GM06990 (cell line): ENCODE measurements at places on chromosomes 12 and 14.

GRCh38 chr14:34926552-34926951 lies 51.4 kb upstream of the BAZ1A start:
- no peak for DNase-seq

DNA sequence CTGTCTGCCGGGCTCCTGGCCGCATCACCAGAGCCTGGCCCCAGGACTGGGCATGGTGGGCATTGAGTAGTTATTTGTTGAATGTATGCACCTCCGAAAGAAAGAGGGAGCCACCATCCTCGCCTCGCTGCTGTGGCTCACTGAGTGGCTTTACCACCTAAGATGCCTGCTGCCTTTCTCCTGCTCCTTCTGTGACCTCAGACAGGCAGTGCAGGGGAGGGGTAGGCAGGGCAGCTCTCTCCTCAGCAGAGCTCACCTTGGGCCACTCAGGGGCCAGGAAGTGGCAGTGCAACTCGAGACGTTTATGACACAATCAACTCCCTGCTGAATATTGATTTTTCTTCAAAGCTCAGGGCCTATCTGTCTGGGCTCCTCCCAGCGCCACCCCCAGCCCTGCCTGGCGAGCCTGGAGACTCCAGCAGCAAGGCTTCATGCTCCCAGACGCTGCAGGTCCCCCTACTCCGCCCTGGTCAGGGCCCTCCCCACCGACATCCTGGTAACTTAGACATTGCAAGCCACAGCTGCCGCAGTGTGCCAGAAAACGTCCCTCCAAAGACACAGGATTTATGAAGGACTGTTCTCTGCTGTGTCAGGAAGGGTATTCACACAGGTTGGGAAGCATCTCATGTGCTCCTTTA lies 84.3 kb upstream of the DIO3 start:
- no peak for DNase-seq

DNA sequence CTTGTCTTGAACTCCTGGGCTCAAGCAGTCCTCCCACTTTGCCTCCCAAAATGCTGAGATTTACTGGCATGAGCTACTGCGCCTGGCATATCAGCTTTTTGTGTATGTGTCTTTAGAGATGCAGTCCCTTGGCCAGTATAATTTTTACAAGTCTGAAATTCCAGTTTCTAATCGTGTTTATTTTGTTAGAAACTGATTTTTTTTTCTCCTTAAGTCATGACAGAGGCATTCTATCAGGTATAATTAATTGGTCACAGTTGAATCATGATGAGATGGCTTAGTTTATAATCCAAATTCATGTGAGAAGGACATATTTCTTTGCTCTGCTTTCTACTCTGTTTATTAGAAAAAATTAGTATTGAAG lies 98.9 kb downstream of the PCNX1 start:
- no peak for DNase-seq

DNA sequence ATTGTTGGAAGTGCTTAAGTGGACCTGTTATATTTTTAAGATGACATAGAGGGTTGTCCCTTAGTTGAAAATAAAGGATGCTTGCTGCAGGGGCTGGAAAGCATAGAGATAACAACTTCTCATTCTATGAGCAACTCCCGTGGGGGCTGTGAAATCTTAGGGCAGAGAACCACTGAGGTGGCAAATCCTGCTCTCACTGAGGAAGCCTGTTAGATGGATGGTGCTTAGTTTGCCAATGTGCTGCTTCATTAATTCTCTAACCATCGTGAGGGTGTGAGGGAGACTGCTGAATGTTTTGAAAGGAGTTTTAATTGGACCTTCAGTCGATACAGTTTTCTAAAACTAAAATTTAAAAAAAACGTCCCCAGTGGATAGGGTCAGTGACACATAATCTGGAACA lies 46.5 kb downstream of the PTPRO start:
- no peak for DNase-seq

DNA sequence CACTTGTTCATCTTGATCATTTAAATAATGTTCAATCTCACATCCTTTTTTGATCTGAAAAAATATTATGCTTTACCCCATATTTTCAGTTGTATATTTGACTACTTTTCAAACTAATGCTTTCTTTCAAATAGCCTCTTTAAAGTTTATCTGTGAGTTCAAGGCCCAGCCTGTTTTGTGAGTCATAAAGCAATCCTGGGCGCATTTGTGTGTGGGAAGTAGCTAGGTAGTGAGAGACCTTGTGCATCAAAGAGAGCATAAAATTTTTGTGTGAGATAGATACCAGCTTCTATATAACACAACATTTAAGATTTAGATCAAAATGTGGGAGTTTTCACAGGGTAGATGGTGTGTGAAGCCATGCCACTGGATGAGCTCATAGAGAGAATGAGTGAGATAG lies 405.6 kb downstream of the NAV3 start:
- DNase-seq = no peak

DNA sequence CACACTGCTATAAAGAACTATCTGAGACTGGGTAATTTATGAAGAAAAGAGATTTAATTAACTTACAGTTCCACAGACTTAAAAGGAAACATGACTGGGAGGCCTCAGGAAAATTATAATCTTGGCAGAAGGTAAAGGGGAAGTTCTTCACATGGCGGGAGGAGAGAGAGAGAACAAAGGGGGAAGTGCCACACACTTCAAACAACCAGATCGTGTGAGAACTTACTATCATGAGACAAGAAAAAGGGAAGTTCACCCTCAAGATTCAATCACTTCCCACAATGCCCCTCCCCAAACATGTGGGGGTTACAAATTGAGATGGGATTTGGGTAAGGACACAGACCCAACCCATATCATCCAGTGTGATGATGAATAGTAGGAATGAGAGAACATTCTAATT lies 366.5 kb downstream of the LRFN5 start:
- DNase-seq = no peak

- peak; percentile 61 for DNase-seq
These were observed 8.7 kb upstream of the JDP2 start for GRCh38 chr14:75418850-75419768.

GRCh38 chr12:4267704-4268328 lies 5.7 kb upstream of the CCND2 start:
- no peak for DNase-seq

GRCh38 chr12:29521951-29522350 lies 24.5 kb upstream of the OVCH1 start:
- no peak for DNase-seq

- no peak for DNase-seq
These were observed 129.5 kb downstream of the ETV6 start for GRCh38 chr12:11778713-11779685.

GRCh38 chr12:45186762-45187161 lies 29.1 kb upstream of the ANO6 start:
- no peak for DNase-seq

DNA sequence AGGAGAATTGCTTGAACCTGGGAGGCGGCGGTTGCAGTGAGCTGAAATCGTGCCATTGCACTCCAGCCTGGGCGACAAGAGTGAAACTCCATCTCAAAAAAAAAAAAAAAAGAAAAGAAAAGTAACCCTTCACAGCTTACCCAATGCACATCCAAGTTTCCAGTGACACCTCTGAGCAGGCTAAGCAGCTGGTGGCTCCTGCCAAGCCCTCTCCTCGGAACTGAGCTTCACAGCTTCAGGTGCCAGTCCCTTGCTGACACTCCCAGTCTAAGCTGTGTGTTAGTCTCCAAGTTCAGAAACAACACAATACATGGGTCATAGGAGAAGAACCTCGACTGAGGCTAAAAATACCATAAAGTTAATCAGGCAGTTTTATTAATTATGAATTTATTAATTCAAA lies 7.9 kb downstream of the CD9 start:
- no peak for DNase-seq

DNA sequence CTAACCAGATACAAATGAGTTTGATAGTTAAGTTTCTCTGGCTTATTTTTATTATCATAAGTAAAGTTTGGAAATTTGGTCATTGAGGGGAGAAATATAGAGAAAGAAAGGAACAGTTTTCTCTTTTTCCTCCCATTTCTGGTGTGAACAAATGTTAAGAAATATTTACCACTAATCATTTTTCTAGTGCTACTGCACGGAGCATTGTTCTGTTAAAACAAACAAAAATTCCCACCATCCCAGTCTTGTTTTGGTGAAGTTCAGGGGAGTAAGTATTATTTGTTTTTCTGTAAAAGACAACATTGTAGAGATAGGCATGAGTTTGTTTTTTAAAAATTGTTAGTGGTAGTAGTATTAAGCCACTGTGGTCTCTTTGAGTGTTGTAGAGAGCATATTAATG lies 135.3 kb downstream of the FGD4 start:
- DNase-seq = no peak

GRCh38 chr12:12404297-12404696 lies 47.4 kb downstream of the BORCS5 start:
- no peak for DNase-seq

GRCh38 chr12:66196806-66197205 lies 7.8 kb downstream of the IRAK3 start:
- DNase-seq = peak; percentile 40

DNA sequence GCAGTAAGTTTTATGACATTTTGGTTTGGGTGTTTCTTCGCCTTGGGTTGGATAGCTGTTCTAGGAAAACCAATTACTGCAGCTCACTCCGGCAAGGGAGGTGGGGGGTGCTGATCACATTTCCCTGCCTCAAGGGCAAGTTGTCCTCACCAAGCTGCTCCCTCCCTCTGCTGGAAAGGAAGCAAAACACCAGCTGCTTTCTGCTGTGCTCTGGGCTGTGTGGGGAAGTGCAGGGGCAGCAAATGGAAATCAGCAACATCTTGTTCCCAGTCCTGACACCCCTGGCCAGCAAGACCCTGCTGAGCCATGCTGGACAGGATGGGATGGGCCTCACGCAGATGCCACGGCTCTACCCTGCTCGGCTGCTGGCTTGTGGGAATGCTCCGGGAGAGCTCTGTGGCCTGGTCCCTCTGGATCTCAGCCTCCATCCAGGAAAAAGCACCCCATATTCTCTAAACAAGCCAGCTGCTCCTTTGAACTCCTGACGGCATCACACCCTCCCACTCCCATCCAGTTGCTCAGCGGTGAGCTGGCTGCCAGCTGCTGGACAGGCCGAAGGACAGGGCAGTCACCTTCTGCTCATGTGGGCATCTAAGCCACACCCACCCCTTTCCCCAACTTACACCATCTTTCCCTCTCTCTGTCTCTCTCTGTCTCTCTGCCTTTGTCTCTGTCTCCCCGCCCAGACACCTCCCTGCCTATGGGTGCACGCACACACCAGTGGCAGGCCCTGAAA lies 52.4 kb upstream of the EIF5 start:
- DNase-seq = no peak

DNA sequence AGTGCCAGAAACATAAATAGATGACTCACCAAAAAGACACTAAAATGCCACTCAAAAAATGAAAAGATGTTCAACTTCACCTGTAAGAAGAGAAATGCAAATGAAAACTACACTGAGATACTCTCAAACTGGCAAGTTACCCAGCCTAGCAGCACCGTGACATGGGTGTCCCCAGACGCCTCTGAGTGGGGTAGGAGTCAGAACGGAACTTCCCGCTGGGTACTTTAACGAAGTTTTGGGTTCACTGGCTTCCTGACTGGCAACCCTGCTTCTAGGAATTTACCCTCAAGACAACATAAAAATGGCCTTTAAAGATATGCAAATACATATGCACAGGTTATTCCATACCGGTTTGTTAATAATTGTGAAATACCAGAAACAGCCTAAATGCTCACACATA lies 52.6 kb downstream of the RIMBP2 start:
- no peak for DNase-seq

DNA sequence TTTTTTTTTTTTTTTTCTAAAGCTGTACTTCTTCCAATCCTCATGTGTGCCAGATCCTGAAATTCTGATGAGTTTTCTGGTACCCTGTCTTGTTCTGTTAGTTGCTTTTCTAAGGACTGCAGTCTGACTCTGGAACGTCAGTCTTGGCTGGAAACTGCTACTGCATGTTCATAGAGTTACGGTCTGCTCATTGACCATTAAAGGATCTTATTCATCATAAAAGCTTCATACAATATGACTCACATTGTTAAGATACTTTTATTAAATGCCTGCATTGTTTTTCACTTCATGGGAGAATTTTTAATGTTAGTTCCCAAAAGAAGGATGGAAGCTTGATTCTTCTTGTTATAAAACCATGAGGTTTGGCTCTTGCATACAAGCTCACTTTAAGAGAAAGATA lies 233.6 kb downstream of the SYT10 start:
- no peak for DNase-seq

DNA sequence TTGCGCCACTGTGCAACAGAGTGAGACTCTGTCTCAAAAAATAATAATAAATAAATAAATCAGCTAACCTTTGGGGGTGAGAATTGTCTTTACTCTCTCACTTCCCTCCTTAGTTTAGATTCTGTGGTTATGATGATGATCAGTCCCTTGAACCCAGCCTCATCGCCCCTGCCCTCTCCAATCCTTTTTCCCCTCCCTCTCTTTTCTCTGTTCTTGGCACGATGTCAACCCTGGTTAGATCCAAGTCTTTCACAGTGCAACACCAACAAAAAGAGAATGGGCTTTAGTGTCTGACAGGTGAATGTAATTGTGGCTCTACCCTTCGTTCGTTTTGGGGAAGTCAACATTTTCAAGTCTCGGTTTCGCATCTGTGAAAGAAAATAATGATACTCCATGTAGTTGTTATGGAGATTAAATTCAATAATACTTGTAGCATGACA lies 59.0 kb downstream of the NTN4 start:
- peak; percentile 26 for DNase-seq

GRCh38 chr14:102854091-102854703 lies 68.3 kb upstream of the AMN start:
- DNase-seq = no peak

GRCh38 chr12:32451816-32452215 lies 52.5 kb downstream of the FGD4 start:
- DNase-seq = no peak

GRCh38 chr14:93683226-93683625 lies 105.1 kb downstream of the PRIMA1 start:
- DNase-seq = no peak

- no peak for DNase-seq
These were observed 209.7 kb downstream of the ATXN7L3B start for GRCh38 chr12:74747305-74747704.

DNA sequence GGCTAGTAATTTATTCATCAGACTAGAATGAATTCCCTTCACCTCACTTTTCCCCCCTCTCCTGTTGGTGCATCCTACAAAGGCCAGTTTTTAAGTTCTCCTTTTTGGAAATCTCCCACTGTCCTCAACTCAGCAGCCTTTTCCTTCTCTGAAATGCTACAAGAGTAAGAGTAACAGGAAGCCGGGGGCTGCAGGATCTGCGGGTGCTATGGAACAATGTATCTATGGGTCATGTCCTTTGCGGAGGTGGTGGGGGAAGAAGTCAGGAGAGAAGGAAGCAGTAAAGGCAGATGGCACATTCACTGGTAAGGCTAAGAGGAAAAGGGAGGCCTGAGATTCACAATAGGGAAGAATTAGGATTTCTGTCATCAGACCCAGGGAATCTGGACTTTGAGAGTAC lies 22.2 kb upstream of the TESC start:
- DNase-seq = no peak

- no peak for DNase-seq
These were observed 32.3 kb downstream of the PTHLH start for GRCh38 chr12:27940245-27940644.

GRCh38 chr12:56487448-56488040 lies 417 bp downstream of the GLS2 start:
- DNase-seq = peak; percentile 47
